ENCODE measurements at places on chromosomes 5 and 9.

DNA sequence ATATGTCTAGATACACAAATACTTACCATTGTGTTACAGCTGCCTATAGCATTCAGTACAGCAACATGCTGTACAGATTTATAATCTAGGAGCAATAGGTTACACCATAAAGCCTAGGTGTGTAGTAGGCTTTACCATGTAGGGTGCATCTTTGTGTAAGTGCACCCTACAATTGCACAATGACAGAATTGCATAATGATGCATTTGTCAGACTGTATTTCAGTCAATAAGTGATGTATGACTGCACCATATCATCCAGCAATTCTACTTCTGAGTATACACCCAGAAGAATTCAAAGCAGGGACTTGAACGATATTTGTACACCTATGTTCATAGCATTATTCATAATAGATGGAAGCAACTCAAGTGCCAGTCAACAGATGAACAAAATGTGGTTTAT, 100.4 kb upstream of the SLC44A1 start:
- no peak for DNase-seq

GRCh38 chr5:172586125-172587060, 54.7 kb upstream of the NEURL1B start:
- no peak for DNase-seq

GRCh38 chr5:76367623-76368371, 35.3 kb upstream of the IQGAP2 start:
- no peak for DNase-seq

DNA sequence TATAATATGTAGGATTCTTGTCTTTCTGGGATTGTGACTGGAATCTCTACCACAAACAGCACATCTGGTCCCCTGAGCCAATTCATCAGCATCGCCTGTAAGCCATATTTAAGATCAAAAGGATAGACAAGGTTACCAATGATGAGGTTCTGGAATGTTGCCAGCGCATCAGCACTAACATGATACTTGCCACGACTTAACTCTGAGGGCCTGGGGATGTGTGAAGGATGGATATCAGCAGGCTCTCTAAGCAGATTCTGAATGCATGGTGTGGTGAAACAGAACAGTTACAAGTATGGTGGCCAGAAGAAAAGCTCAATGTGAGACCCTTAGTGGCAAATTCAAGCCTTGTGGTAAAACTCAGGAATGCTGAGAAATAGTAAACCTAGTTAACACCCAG, 143.0 kb downstream of the XRCC4 start:
- DNase-seq, result no peak

DNA sequence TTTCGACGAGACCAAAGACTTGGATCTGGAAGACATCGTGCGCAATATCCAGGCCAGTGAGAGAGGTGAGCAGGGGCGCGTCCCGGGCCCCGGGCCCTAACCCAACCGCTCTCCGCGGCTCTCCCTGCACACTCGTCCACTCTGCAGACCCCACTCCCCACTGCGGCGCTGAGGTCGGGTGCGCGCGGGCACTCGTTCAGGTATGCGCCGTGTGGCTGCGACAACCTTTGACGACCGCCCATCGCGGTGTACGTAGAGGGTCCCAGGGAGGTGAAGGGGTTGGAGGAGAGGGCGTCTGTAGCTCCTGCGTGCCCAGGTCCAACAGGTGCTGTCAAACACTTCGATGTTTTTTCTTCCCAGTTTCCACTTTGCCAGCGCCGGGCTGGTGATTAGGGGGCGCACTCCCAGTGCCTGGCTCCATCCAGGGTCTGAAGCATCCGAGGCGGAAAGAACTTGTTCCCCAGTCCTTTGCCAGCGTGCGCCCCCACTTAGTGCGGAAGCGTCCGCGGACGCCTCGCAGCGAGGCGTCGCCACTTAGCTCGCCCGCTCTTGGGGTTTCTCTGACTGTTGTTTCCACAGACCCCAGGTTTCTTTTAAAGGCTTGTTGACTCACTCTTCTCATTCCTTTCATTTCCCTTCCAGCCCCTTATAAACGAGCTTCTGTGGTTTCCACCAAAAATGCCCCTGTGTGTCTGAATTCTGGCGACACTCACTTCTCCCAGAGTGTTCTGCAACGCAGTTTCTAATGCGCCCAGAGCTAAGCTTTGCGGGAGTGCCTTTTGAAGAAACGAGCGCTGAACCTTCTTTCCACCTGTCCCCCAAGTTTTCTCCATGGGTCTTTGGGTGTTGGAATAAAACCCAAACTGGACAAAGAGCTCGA, 1.6 kb downstream of the NPR3 start:
- no peak for DNase-seq

DNA sequence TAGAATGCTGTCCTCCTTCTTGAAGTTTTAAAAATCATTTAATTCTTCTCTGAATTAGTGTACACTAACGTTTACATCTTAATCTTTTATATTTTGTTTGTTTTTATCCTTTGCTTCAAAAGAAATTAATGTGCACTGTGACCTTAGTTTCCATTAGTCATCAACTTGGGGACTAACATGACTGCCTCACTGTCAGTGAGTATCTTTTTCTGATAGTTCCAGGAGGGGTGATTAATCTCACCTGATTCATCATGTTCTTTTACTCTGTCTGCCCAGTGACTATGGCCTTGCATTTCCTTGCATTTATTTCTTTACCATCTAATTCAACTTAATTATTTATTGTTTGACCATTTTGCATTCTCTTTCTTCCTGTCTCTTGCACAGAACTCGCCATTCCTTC, 33.4 kb upstream of the NR3C1 start:
- DNase-seq, result no peak

DNA sequence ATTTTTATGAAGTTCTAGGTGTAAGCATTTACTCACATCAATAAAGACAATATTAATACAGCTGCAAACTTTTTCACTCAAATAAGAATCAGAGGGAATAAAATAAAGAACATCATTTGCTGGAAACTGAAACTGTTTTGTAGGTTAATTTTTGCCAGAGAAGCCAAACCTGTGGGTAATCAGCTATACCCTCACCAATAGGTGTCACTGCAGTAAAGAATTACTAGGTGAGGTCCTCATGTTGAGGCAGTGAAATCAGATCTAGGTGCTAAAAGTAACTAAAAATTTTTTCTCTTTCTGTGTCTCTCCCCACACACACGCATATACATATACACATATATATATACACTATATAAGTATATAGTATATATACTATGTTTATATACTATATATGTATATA, 1016.3 kb upstream of the SEMA6A start:
- DNase-seq, result no peak

GRCh38 chr5:59562756-59563389, 330.7 kb downstream of the PDE4D start:
- DNase-seq, result no peak

- no peak for DNase-seq
Observed at GRCh38 chr5:147685993-147686392, 96.5 kb downstream of the JAKMIP2 start.

GRCh38 chr5:1762883-1763547, 36.6 kb downstream of the MRPL36 start:
- no peak for DNase-seq

DNA sequence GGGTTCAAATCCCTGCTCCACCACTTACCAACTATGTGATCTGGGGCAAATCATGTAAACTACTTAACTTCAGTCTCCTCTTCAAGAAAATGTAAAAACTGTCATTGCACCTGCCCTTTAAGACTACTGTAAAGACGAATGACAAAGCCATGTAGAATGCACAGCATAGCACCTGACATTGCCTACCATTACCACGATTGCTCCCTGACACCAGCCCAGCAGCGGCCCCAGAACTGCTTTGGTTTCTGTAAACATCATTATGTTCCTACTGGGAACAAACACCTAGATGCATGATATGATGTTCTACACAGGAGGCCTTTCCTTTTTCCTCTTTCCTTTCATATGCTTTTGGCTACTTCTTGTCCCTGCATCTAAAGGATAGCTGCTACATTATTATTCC, 23.1 kb upstream of the PLPP6 start:
- no peak for DNase-seq

- DNase-seq, result no peak
Observed at GRCh38 chr5:80577707-80578106, 7.6 kb upstream of the ANKRD34B start.

DNA sequence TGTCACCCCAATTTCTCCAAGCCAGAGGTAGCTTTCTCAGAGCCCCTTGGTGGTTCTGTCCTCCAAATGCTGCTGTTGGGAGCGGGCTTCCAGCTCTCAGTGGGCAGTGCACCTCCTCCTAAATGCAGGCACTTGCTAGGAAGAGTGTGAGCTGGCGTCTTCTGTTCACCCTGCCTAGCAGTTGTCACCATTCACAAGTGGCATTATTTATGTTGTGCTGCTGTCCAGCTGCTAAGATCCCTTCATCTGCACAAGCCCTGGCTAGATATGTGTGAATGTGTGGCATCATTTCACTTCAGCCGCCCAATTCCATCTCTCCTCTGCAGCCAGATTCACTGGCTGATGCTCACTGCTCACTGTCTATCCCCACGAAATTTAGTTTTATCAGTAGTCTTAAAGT, 43.7 kb downstream of the SLC36A1 start:
- DNase-seq, result no peak

DNA sequence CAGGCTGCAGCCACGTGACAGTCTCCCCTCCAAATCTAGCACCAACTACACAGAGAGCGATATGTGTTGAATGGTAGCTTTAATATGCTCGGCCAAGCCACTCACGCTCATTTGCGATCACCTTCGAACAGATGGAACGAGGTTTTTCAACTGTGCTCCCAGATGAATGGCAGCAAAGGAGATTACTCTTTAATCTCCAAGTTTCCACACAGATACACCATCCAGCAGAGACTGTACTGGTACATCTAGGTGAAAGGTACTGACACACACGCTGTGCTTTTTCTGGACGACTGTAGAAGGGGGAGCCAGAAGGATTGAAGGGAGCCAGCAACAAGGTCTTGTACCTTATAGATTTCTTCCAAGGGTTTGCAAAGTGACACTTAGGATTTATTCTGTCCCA, 263.9 kb downstream of the NR3C1 start:
- no peak for DNase-seq

DNA sequence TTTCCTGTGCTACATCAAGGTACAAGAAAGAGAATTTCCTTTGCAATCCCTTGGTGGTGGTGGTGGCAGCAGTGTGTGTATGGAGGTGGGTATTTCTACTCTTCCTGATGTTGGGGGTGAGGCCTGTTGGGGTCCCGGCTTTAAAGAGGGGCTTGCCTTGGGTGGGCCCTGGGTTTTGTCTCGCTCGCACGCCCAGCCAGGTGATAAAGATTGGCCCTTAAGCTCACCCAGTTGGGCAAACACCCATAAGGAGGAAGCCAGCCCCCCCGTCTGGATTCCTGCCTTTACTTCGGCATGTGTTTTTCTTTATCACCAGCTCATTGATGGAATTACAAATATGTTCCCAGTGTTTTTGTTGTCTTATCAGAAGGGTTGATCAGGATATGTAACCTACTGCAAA, 16.0 kb upstream of the SARDH start:
- DNase-seq, result no peak

DNA sequence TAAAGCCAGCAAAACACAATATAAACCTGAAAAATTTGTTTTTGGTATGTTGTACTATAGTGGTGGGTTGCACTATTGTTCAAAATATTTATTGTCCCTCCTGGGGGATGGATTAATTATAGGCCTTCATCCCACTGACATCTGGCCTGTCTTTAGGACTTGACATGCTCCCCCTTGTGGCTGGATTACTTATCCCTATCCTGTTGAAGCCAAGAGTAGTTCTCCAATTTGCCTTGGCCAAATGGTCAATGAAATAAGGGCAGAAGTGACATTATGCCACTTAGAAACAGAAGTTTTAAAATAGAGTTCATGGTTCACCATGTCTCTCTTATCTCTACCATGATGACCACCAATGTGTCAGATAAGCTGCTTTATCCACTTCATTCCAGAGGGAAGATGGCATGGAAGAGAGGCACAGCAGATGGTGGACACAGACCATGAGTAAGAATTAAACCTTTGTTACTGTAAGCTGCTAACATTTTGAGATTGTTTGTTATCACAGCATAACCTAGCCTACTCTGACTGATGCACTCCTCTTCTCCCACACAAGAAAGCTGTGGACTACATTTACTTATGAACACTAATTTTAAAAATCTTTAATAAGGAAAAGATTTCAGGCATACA, 29.2 kb upstream of the ARHGEF28 start:
- DNase-seq, result no peak

GRCh38 chr9:121694600-121694999, 43.2 kb downstream of the DAB2IP start:
- no peak for DNase-seq
